ENCODE measurements at places on chromosomes 1 and 21.

- DNase-seq = no peak
These were observed 5.2 kb downstream of the TTLL10 start for GRCh38 chr1:1178794-1179331.

GRCh38 chr1:58136387-58136786, 410.1 kb downstream of the OMA1 start:
- DNase-seq = no peak

DNA sequence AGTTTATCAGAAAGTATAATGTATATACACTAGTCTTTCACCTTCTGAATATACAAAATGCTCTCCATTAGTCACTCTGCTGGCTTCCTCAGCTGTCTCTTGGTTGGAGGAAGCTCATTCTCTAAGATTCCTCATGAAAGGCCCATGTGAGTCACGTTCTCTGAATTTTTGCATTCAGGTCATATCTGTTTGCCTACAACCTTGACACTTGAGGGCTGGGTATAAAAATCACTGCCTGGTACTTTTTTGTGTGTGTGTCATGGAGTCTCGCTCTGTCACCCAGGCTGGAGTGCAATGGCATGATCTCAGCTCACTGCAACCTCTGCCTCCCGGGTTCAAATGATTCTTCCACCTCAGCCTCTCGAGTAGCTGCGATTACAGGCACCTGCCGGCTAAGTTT, 2.8 kb upstream of the GALNT2 start:
- DNase-seq = no peak

GRCh38 chr1:57295326-57295725, 128.5 kb downstream of the DAB1 start:
- DNase-seq = no peak

DNA sequence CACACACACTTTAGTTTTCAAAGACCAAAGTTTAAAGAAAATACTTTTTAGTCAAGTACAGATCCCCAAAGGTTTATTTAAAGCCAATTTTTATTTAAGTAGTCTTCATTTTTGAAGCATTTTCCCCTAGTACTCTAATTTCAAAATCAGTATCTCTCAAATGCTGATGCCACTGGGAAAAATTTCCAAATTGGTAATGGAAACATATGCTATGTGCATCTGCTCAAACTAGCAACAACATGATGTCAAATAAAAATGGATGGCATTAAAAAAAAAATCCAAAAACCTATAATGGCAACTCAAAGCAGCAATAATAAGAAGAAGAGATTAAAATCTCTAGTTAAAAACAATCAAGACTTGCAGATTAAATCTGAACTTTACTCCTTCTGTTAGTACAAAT, 58.6 kb downstream of the ZNHIT6 start:
- DNase-seq = no peak

- no peak for DNase-seq
These were observed 35.4 kb upstream of the ARF1 start for GRCh38 chr1:228047183-228047466.

DNA sequence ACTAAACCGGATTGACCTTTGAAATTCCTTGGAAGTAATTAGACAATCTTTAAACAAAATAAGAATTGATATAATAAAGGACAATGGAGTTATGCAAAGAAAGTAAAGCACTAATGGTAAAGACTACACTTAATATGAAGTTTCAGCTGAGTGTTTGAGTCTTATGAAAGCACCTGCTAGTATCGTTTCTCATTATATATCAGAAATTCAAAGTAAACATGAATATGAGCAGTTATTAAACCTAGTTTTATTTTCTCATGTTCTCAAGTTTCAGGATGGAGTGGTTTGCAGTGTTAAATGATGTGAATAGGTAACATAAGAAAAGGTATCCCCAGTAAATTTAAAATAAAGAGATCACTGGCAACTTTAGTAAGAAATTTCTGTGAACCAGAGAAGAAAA, 188.6 kb downstream of the ZP4 start:
- no peak for DNase-seq

DNA sequence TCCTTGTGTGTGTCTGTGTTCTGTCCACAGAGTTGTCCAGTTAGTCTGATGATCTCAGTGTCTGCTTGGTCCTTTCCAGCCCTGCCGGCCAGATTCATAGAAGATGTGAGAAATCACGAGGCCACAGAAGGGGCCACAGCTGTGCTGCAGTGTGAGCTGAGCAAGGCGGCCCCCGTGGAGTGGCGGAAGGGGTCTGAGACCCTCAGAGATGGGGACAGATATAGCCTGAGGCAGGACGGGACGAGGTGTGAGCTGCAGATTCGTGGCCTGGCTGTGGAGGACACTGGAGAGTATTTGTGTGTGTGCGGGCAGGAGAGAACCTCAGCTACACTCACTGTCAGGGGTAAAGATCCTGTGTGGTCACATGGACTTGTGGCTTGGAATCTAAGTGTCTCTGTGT, 95.8 kb downstream of the OBSCN start:
- DNase-seq = no peak

GRCh38 chr1:185626344-185626743, 107.8 kb upstream of the HMCN1 start:
- no peak for DNase-seq

DNA sequence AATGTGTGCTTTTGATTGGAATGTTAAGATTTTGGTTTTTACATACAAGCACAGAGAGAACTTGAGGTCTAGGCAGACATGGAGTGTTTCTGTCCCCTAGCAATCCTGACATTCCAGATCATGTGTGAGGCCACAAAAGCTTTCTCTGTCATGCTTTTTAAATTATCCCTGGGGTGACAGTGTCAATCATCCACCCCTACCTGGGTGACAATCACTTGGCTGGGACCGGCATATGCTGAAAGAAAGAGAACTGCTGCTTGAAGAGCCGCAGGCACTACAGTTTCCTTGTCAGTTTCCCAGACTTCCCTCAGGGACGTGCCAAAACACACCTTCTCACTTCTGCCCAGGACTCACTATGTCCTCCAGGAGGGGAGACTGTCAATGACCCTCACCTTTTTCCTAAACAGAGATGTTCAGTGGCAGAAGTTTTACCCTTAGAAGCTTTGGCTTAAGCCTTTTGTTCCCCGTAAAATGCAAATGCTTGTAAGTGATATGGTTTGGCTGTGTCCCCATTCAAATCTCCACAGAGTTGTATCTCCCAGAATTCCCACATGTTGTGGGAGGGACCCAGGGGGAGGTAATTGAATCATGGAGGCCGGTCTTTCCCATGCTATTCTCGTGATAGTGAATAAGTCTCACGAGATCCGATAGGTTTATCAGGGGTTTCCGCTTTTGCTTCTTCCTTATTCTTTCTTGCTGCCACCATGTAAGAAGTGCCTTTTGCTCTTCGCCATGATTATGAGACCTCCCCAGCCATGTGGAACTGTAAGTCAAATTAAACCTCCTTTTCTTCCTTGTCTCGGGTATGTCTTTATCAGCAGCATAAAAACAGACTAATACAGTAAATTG, 217.4 kb downstream of the FGGY start:
- DNase-seq = no peak

- DNase-seq = no peak
These were observed 685 bp upstream of the SYT6 start for GRCh38 chr1:114154146-114154962.

DNA sequence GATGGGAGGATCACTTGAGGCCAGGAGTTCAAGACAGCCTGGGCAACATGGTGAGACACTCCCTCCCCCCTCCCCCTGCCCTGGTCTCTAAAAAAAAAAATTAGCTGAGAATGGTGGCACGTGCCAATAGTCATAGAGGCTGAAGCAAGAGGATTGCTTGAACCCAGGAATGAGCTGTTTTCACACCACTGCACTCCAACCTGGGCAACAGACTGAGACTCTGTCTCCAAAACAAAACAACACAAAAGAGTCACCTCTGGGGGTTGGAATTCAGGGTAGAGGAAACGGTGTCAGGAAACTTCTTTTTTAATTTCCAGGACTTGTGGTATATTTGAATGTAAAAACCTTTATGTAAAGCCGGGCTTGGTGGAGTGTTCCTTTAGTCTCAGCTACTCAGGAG, 43.2 kb downstream of the RHOU start:
- DNase-seq = no peak

- DNase-seq = no peak
These were observed 299.2 kb upstream of the NR5A2 start for GRCh38 chr1:199728345-199728744.

DNA sequence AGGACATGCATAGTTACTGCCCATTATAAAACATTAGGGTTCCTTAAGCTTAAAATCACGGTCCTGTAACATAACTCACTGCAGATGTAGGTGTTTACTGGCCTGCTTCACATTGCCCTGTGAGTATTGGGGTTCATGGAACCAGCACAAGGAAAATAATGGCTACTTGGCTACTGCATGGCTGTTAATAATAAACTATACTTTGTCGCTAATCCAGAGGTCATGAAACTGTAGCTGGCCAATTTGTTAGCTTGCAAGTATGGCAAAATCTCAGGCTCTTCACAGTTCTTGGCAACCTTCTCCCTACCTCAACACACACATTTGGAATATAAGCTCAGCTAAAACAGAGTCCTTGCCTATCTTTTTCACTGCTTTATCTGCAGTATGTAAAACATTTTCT, 274.0 kb upstream of the NR5A2 start:
- DNase-seq = no peak
